Activated naive CD4-positive, alpha-beta T cell (primary cell): ENCODE measurements at places on chromosomes 3 and 15.

- DNase-seq, result no peak
Measured at GRCh38 chr3:139340784-139341183, 3.0 kb upstream of the MRPS22 start.

- no peak for DNase-seq
Measured at GRCh38 chr15:89946681-89947299, 34.0 kb upstream of the ARPIN start.

DNA sequence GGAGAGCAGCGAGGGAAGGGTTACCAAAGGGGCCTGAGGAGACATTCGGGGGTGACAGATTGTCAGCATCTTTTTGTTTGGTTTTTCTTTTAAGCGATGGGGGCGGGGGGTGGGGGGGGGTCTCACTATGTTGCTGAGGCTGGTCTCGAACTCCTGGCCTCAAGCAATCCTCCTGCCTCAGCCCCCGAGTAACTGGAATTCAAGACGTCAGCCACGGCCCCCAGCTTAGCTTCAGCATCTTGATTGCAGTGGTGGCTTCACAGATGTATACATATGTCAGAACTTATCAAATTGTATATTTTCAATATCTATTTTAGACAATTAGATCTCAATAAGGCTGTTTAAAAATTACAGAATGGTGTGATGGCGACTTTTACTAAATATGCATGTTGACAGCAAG, 30.9 kb downstream of the ZDHHC19 start:
- DNase-seq, result no peak

DNA sequence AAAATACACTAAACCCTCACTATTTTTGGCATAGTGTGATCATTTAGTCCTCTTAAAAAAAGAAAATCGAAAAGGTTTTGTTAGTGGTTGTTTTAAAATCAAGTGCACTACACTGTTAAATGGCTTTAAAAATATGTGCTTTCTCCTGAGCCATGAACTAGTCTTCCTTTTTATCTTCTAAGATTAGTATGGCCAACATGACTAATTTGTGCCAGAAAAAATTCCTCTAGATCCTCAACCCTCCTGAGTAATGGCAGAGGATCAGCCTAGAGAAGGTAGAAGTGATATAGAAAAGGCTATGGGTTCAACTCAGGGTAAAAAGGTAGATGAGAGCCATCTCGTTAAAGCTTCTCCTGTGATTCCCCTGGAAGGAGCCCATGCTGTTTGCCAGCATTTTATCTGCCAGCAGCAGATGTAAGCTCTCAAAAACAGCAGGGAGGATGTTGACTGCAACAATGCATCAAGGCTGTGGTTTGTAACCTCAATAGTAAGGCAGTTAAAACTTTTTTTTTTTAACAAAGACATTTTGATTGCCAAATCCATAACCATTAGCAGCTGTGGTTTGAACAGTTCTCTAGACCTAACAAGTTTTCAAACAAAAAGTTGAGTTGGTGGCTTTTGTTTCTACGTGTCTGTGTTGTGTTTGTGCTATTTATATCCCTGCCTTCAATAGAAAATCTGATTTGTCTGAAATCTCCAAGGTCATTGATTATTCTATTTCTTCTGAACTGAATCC, 30.2 kb upstream of the ZNF609 start:
- DNase-seq, result peak; percentile 7

DNA sequence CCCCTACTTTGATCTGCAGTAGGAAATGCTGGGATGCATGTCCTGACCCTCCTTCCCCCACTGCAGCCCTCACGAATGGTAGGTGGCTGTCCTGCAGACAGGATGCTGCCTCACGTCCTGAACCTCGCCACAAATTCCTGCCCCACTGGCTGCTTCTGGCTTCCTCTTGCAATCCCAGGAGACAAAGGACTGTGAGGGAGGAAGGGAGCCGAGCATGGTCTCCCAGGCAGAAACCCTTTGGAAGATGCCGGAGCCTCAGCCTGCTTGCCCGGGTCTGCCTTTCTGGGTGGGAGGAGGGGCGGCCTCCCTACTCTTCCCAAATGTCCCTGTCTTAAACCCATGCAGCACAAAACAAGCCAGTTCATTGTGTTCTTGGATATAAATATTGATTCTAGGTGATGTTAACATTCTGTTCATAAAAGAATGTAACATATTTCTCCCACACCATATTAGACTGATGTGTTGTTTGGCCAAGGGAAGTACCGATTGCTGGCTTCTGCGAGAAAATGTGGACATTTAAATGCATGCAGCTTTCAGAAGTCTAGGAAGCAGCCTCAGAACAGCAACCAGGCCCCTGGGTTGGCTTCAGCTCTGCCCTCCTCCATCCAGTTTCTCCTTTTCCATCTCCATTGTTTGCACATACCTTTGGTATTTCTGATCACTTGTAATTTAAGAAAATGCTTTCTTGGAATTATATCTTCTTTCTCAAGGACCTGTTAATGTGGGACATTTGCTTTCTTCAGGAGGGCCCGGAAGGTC, 75.3 kb downstream of the HMG20A start:
- DNase-seq, result no peak

DNA sequence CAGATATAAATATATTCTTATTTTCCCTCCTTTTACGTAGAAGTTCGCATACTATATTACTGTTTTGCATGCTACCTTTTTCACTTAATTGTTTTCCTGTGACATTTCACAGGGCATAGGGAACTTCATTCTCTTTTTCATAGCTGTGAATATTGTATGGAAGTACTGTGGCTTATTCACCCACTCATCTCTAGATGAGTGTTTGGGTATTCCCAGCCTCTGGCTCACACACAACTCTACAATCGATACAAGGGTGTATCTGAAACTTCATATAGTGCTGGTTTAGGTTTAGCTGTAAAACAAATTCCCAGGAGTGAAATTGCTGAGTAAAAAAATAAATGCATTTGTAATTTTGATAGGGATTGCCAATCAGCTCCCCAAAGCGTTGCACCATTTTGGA, 55.3 kb upstream of the MAGI1 start:
- no peak for DNase-seq

- no peak for DNase-seq
Measured at GRCh38 chr15:63494408-63494807, 10.0 kb upstream of the USP3 start.

GRCh38 chr3:8825153-8825825, 55.9 kb upstream of the OXTR start:
- no peak for DNase-seq

- no peak for DNase-seq
Measured at GRCh38 chr3:183764847-183765731, 60.3 kb downstream of the MAP6D1 start.

- no peak for DNase-seq
Measured at GRCh38 chr15:100734586-100734985, 132.2 kb downstream of the ASB7 start.

GRCh38 chr3:124293584-124293983, 301.7 kb upstream of the ROPN1 start:
- no peak for DNase-seq

- DNase-seq, result no peak
Measured at GRCh38 chr3:48082580-48083184, 66.5 kb upstream of the MAP4 start.

DNA sequence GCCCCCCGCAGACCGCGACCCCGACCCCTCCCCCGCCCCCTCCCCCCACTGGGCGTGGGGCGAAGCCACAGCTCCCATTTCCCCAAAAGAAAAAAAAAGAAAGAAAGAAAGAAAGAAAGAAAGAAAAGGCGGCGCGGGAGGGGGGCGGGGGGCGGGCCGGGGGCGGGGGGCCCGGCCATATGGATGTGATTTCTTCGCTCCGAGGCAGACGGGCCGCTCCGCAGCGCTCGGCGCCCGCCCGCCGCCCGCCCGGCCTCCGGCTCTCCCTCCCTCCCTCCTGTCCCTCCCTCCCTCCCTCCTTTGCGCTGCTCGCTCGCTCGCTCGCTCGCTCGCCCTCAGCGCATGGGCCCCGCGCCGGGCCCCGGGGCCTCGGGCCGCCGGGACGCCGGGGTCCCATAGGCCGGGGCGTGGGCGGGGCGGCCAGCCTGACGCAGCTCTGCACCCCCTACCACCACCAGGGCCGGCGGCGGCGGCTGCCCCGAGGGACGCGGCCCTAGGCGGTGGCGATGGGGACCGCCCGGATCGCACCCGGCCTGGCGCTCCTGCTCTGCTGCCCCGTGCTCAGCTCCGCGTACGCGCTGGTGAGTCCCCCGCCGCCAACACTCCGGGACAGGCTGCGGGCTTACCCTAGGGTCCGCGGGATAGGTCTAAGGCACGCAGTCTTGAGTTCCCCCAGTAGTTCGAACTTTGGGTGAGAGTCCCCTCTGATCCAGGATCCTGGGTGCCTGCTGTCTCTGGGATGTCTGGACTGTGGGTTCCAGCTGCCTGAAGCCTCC, 5.7 kb downstream of the PTH1R start:
- DNase-seq, result no peak

GRCh38 chr15:77187751-77188464, 117.0 kb upstream of the TSPAN3 start:
- DNase-seq, result no peak

DNA sequence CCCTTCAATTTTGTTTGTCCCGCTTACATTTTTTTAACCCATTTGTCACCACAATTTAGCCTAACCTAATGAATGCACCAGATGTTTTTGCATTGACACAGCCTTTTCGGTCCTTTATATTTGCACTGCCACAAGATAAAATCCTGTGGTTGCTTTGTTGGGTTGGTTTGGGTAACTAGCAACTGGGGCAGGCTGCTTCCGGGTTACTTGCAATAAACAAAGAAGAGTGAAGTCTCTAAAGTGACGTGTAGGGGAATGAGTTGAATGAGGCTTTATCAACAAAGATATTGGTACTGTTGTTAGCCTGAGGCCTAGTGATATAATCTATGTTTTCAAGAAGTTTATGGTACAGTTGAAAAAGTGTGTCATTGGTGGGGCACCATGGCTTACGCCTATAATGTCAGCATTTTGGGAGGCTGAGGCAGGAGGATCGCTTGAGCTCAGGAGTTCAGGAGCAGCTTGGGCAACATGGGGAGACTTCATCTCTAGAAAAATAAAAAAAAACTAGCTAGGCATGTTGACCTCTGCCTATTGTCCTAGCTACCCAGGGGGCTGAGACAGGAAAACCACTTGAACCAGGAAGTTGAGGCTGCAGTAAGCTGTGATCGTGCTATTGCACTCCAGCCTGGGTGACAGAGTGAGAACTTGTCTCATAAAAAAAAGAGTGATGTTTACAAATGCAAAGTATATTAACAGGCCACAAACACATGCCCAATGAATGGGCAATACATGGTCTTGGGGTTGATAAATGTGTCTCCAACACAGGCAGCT, 121.8 kb downstream of the OXSM start:
- DNase-seq, result no peak
